GM06990 (cell line): ENCODE measurements at places on chromosomes 7 and 10.

- no peak for DNase-seq
Measured at GRCh38 chr7:30472784-30473775, 5.5 kb downstream of the NOD1 start.

- no peak for DNase-seq
Measured at GRCh38 chr7:47428052-47428767, 153.7 kb downstream of the TNS3 start.

DNA sequence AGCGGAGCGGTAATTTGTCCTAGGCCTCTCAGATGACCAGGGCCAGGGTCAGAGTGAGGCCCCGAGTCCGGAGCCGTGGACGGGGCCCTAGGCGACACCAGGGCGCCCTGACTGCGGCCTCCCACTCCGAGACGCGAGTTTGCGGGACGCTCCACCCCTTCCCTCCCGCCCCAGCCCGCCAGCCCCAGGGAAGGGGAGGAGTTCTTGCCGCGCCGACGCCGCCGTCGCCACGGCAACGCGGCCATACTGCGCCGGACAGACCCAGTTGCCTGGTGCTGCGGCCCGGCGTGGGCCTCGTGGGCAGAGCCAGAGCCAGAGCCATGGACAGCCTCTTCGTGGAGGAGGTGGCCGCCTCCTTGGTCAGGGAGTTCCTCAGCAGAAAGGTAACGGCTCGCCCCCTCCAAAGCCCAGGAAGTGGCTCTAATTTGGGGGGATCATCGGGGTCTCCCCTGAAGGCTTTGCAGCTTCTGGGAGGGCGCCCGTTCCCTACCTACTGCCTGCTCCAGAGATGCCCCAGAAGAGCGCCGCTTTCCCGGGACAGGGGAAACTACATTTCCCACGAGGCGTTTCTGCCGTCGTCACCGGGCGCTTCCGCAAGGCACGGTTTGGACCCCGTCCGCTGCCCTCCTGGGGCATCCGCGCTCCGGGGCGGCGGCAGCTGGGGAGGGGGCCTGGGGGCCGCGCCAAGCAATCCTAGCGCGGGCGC lies at the start of gene MINDY4:
Gene MINDY4, plus strand, starts transcription at position 244 of the 706 bp plus-strand sequence. Its CDS starts 77 bp downstream, at position 321.
- DNase-seq: peak; percentile 79

- no peak for DNase-seq
Measured at GRCh38 chr7:22129819-22130580, 184.3 kb upstream of the CDCA7L start.

GRCh38 chr10:74081192-74081803 lies 69.3 kb downstream of the AP3M1 start:
- no peak for DNase-seq

DNA sequence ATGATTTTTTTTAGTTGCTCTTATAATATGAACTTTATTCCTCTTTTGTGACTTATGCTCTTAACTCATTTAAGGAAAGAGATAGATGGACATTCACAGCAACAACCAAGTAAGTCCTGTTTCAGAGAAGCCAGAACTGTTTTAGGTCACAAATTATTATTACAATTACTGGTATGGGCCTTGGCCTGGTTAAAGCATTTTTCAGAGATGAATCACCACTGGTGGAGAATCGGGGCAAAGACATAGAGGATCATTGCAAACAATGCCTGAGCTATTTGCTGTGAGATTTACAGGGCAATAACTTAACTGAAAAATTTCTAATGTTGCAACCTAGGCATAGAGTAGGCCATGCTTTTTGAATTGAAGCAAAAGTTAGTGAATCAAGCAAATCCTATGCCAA lies 138.0 kb upstream of the YAE1 start:
- no peak for DNase-seq

- no peak for DNase-seq
Measured at GRCh38 chr10:63885156-63885555, 364.0 kb downstream of the REEP3 start.

- DNase-seq: no peak
Measured at GRCh38 chr10:71585564-71586290, 133.9 kb downstream of the C10orf105 start.

GRCh38 chr7:43926798-43927123 lies 525 bp downstream of the UBE2D4 start:
- DNase-seq: no peak

DNA sequence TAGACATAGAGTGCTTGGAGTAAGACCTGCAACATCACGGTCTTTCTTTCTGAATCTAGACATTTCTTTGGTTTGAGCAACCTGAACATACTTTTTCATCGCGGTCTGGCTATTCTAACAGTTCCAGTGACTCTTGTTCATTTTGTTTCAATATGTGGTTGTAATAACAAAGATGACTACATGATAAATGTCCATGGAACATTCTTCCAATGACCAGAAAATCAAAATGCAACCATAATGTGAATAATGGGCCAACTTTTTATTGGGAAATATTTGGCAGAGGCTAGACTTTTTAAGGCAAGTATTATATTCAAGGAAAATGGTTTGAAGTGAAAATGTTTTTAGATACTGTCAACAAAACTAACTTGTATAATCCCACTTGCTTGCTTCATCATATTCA lies 282.5 kb downstream of the INHBA start:
- no peak for DNase-seq
